ENCODE measurements at places on chromosomes 2 and 18.

DNA sequence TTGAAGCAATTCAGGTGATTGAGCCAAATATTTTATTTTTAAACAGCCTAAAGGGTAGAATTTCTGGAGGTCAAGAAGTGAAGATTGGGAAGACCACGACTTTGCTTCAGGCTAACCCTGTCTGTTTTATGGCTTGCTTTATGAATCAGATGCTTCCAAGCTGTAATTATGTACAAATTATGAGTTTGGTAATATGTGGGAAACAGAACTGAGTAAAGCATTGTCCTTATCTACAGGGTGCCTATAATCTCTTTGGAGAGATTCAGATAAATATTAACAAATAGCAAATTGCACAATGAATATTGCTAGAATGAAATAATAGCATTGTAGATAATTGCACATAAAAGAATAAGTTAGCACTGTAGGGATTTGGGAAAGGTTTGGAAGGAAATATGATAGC lies 539.4 kb upstream of the CDH2 start:
- no peak for DNase-seq

GRCh38 chr2:52312486-52312885 lies 1280.6 kb upstream of the NRXN1 start:
- DNase-seq = no peak

- no peak for DNase-seq
Measured at GRCh38 chr18:63544017-63544416, 1.8 kb downstream of the SERPINB12 start.

GRCh38 chr2:132438691-132439090 lies 22.1 kb downstream of the GPR39 start:
- DNase-seq = peak; percentile 86

DNA sequence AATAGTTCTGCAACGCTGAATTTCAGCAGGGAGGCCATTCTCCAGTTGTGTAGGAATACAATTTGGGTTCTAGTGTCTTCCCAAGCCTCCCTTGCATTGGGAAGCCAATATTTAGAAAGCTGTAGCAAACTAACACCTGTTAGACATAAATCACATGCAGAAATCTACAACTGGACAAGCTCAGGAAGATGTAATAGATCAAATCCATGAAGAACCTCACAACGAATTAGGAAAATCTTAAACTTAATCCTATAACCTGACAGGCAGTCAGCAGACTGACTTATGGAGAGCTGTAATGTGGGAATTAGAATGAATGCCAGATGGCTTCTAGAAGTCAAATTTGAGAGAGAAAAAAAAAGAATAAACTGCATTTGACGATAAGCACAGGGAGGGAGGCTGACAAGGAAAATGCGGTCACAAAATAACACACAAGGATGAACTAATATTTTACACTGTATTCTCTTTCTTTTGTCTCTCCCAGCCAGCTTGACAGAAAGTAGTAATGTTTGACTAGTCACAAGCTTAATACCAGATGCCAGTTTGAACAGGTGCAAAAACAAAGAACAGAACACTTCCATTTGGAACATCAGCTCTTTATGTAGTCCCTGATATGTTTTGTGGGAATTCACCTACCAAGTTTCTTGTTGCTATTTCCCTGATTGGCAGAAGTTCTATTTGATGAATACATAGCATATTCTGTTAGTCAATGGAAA lies 50.8 kb upstream of the FANCL start:
- DNase-seq = no peak

GRCh38 chr2:171895786-171896185 lies 1.7 kb upstream of the SLC25A12 start:
- peak; percentile 23 for DNase-seq

- DNase-seq = peak; percentile 7
Measured at GRCh38 chr2:67221266-67221665, 175.9 kb upstream of the ETAA1 start.

DNA sequence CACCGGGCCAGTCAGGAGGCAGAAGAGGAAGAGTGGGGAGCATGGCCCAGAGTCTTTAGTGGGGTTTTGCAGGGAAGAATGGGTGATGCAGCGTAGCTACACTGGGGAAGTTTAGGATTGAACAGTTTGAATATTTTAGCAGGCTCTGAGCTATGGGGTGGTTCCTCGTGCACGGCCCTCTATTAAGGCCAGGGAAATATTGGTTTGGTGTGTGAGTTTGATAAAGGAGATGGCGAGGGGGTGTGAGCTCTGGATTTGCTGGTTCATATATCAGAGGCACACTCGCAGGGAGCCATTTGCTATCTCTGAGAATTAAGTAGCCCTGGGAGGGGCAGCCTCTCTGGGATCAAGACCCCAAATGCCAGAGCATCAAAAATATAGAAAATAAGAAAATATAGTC lies 50.1 kb downstream of the BOLA3 start:
- DNase-seq = no peak

DNA sequence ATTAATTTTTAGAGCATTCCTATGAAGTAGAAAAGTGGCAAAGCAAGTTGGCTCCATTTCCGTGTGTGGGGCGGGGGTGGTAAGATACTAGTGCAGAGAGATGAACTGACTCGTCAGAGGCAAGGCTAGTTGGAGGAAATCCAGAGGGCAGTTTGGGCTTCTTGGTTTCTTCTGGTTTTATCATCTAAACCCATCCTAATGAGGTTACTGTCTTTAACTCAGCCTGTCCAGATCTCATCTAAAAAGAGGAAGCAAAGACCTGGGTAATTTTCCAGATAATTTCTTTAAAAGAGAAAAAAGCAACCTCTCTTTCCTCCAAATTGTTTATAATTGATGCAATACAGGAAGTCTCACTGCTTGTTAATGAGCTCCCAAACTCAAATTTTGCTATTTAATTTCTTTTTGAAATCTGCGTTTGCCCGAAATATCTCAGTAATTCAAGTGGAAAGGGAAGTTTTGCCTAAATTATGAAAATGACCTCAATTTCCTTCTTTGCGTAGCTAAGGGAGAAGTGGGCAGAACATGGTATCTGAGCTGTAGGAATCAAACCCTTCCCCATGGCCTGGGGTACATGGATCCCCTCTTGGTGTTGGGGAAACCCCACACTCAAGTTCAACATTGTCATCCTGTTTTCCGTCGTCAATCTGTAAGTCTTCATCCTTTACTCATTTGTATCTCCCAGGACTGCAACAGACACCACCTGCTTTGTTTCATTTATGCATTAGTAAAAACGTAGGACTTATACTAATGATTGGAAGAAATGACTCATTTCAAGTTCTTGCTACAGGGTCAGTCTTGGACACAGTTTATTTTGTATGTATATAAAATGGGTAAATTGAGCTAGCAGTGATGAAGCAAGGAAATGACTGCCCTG lies 89.1 kb upstream of the KLF7 start:
- peak; percentile 46 for DNase-seq

- DNase-seq = no peak
Measured at GRCh38 chr18:22475426-22476100, 57.8 kb upstream of the CTAGE1 start.

GRCh38 chr2:185578322-185578721 lies 160.3 kb upstream of the FSIP2 start:
- DNase-seq = no peak

GRCh38 chr2:217890445-217890844 lies 112.3 kb downstream of the TNS1 start:
- peak; percentile 92 for DNase-seq

- DNase-seq = no peak
Measured at GRCh38 chr18:10003866-10004265, 90.0 kb downstream of the VAPA start.

DNA sequence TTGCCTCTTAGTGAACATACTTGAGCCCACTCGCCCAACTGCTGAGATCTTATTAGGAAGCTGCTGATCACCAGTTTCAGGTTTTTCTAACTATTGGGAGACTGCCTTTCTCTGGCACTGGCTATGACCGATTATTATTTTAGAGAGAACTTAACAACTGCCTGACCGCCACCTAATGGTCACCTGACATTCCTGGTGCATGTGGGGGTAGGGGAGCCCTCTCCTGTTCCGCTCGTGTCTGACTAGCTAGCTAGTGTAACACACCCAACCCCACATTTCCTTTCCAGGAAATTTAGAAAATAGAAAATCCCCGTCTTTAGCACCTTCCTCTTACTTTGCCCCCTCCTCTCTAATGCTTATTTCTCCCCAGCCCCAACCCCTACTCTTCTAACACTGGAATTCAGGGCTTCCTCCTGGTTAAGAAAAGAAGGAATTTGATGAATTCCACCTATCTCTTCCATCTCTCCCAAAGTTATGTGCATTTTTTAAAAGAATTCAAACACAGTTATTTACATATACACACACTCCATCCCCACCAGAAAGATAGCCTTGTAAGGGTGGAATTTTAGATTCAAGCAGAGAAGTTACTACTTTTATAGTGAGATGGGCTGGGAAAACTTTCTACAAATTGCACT lies 19.4 kb upstream of the DNER start:
- no peak for DNase-seq

- no peak for DNase-seq
Measured at GRCh38 chr2:240133401-240133800, 2.7 kb downstream of the COPS9 start.

DNA sequence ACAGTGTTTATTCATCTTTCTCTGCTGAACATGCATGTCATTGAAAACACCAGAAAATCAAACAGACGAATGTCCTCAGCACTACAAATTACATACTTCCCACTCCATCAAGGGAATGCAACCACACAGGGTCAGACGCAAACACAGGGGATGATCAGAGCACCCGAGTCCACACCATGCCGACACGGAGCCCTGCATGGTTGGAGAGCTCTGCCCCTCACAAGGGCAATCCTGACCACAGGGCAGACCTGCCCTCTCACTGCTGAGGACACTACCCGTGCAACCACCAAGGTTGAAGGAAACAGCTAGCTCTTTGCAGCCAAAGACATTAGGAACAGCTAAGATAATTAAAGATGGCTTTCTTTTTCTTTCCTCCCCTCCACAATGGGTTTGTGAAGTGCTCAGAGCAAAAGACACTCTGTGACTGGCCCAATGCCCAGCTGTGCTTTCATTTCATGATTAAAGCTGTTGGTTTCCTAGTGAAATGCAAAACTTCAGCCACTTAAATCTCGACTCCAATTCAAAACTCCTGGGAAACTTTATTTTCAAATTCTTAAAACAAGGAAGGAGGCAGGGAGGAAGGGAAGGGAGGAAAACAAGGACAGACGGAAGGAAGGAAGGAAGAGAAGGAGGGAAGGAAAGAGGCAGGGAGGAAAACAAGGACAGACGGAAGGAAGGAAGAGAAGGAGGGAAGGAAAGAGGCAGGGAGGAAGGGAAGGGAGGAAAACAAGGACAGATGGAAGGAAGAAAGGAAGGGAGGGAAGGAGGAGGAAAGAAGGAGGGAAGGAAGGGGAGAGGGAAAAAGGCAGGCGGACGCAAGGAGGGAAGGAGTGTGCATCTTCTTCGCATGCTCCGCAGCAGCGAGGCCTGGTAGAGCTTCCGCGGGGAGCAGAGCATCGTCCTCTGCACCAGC lies 65.8 kb downstream of the NDUFA10 start:
- peak; percentile 5 for DNase-seq

DNA sequence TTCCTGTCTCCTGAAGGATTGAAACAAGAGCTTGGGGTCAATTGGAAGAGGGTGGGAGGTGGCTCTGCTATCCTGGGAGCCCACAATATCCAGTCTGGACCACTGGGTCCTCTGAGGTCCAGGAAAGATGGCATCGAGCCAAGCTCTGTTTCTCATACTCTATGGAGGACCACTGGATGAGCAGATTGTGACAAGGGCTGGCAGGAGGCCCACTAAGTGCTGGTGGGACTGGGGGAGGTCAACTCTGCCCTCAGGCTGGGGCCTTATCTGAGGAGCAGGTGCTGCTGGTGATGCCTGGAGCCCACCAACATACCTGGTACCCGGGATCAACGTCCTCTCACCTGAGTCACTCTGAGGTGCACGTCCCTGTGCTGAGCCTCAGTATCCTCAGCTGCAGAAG lies 142.4 kb downstream of the NDUFA10 start:
- no peak for DNase-seq

GRCh38 chr18:10660179-10660884 lies 134.5 kb downstream of the NAPG start:
- DNase-seq = peak; percentile 61

DNA sequence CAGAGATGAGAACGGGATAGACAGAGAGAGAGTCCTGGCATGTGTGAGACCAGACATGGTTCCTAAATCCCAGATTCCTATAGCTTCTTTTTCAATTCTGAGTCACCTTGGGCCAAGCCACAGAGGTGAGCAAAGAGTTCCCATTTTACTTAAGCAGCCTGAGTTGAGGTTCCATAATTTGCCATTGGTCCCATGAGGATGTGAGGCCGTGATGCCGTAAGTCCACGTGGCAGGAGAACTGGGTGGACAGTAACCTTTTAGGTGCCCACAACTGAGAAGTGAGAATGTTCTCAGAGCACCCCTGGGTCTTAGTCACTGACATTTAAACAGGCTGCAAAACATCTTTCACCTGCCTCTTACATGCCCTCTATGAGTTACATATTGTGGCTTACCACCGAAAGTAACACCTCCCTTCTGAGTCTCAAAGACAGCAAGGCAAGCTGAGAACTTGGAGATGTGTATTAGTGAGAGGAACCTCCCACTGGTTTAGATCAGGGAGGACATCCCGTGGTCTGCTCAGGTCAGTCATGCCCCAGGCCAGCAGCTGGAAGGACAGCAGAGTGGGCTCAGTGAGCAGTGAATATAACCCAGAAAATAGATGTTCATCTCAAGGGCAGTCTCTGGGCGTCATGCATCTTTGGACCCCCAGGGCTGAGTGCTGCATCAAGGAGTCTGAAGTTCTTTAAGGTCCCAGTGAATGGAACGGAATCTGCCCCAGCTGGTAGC lies 127.9 kb upstream of the LGALSL start:
- no peak for DNase-seq

DNA sequence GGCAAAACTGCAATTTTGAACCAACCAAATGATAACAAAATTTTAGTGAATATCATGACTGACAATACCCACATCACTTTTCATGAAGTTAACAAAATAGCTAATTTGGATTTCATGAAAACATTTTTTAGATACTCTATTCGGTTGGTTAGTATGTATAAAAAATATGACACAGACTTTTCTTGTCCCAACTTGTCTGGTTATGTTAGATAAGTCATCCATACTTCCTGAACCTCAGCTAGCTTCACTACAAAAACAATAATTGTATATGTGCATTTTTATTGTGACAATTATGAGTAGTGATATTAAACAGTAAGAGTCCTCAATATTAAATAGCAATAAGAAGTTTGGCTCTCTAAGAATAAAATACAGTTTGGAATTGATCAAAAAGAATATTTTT lies 408.1 kb upstream of the DSEL start:
- no peak for DNase-seq
